T-cell (primary cell): ENCODE measurements at places on chromosomes 1 and 21. TPM values are rescaled to one million over a fixed set of nuclear protein-coding genes. Genes with fewer than 3 reads are reported as not detected.

Gene CACNA1S
- total RNA-seq, result not detected

- no peak for DNase-seq
Observed at GRCh38 chr1:155071701-155072100, 6.9 kb upstream of the EFNA3 start.

DNA sequence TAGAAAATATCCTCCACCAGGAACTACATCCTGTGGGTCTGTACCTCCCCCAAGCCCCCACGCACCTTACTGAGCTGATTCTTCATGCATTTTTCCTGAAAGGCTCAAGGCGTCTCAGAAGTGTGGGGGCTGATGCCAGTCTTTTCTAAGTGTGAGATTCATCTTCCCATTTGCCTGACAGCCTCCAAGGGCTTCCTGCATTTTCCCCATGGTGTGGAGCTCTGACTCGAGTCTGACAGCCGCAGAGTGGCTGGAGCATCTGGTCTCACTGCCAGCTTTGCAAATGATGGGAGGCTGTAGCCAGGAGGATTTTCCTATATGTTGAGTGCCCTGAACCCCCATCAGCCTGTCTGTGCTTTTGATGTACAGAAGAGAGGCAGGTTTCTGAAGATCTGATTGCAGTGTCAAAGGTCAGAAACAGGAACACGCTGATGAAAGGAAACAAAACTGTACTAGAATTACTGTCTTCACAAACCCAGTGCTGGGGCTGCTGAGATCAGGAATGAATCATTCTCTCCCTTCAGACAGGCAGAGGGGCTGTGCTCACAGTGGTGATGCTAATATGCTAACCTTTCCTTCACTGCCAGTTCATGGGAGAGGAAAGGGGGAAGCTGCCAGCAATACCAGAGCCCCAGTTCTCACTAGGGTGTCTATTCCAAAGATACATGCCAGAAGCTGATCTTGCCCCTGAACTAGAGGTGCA, 201.5 kb upstream of the C1orf174 start:
- DNase-seq, result no peak

DNA sequence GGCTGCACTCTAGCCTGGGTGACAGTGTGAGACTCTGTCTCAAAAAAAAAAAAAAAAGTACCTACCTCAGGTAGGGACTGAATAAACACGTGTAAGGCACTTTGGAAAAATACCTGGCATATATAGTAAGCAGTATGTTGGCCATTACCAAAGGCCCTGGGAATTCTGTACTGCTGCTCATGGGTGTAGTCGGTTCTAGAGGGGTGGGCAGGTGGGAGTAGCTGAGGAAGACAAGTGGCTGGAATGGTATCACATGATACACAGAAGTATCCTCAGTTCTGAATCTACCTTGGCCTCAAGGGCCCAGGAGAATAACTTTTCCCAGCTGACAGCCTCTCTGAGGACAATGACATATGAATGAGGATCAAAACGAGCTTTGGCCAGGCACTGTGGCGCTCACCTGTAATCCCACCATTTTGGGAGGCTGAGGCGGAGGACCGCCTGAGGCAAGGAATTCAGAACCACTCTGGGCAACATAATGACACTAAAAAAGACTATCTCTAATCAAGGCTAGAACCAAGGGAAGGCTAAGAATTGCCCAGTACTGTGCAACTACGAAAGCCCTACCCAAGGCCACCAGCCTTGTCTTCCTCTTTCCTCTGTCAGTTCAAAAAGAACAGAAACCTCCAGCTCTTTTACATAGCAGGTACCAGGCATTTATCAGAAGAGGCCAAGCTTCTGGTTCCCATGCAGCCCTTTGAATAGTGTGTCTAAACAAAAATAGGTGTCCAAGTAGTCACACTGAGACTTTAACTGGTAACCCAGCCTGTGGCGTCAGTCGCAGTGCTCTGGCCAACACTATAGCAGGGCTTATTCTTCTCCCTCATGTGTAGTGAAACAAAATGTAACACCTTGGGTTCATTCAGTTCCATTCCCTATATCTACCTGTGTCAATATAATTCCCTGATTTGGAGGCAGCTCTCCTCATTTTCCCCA, 10.2 kb downstream of the MMACHC start:
- DNase-seq, result no peak

Gene OR2T4
- total RNA-seq, result not detected

Gene LYPD8
- not detected for total RNA-seq

DNA sequence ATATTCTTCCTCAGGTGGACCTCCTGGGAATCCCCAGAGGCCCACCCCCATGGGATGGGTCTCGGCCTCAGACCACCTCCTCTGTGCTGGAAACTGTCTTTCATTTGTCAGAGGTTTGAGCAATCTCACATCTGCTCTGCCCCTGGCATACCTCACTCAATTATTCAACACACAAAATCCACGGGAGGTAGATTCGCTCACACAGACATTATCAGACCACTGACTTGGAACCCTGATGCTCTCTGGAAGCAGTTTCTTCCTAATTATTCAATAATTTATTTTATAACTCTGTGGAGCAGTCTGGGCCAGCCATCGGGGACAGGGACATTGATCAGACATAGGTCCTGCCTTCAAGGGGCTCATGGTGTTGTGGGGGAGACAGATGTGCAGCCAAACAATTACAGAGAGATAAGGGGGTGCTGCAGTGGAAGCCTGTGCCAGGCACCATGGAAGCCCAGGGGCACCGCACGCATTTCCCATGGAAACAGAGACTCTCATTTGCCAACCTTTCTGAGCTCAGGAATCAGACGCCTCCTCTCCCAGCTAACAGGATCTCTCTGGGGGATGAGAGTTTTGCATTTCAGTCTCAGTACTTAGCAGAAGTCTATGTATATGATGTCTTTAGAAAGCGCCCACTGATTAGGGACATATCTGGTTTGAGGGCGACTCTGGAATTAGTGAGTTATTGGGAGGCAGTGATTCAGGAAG, 96.5 kb downstream of the HMGB4 start:
- no peak for DNase-seq

- DNase-seq, result no peak
Observed at GRCh38 chr1:107389410-107390396, 248.9 kb downstream of the NTNG1 start.

GRCh38 chr1:23657659-23658275, 33.8 kb upstream of the RPL11 start:
- DNase-seq, result peak; percentile 31

GRCh38 chr1:203628201-203629015, 1.8 kb downstream of the ATP2B4 start:
- no peak for DNase-seq

GRCh38 chr1:39398278-39399021, 93.0 kb upstream of the BMP8A start:
- DNase-seq, result no peak

- DNase-seq, result no peak
Observed at GRCh38 chr1:26626994-26627393, 68.8 kb upstream of the ARID1A start.

GRCh38 chr1:109193653-109194590, 19.8 kb upstream of the SARS1 start:
- no peak for DNase-seq

GRCh38 chr1:151964510-151964909, 29.1 kb downstream of the S100A10 start:
- DNase-seq, result no peak

DNA sequence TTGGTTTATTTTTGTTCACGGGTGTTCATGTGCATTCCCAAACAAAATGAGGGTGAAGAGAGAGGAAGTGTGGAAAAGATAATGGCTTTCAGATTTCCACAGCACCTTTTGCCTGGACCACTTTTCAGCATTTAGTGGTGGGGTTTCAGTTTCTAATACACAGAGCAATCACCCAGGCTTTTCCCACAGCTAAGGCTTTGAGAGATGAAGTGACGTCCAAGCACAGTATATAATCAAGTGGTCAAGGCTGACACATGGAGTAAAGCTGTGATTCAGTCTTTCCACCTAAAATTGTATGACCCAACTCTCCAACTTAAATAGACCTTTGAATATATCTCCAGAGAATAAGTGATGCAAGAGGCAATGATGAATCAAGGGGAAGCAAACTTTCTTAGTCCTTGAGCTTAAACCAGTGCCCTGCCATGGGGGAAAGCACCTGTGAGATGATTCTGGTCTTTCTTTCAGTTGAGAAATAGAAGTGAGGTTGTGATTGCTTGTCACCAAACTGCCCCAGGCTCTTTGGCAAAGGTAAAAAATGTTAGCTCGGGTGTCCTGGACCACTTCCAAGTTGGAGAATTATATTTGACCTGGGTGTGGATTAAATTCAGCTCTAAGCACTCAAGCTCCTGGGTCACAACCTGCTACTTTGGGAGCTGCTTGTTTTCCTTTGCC, 2.4 kb upstream of the PIK3R3 start:
- no peak for DNase-seq

- no peak for DNase-seq
Observed at GRCh38 chr1:10271869-10272268, 61.5 kb downstream of the KIF1B start.

GRCh38 chr1:71587961-71588360, 507.1 kb upstream of the ZRANB2 start:
- DNase-seq, result no peak

Gene TNNT2
- not detected for total RNA-seq

DNA sequence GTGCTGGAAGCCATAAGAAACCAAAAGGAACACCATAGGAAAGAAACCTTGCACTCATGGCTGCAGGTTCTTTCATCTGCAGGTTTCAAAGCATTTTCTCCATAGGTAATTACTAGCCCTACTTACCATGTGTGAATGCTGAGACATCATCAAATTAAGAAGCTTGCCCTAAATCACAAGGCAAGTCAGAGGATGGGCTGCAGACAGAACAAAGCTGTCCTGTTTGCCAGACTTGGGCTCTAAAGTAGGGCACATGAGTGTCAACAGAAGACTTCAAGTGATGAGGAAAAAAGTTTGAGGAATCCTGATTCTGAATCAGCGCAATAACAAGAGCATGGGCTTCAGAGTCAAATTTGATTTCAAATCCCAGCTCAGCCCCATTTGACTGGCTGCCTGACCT, 5.8 kb upstream of the EPS15 start:
- no peak for DNase-seq

DNA sequence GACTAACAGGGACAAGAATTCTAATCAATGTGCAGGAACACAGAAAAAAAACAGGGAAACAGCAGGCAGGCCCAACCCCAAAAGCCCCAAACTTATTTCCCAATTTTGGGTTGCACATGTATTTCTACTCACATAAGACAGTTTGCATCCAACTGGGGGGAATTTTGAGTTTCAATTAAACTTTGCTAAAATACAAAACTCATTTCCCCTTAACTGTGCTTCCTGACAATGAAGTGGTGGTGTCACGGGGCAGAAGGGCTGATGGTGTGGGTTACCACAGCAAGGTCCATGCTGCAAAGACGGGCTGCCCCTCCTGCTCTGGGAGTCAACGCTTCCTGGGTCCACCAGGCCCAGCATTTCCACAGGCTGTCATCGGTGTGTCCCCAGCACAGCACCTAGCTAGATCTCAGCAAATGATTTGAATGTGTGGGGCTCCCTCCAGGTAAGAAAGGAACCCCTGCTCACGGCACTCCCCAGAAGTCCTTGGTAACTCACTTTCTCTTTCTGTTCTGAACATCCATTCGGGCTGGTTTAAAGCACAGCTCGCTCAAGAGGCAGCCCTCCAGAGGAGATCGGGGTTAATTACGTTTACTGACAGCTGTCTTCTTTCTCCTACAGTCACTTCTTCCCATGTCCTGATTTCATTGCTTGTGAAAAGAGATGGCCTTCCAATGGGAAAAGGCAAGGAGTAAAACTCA, 27.4 kb downstream of the HIVEP3 start:
- DNase-seq, result peak; percentile 55

Gene CELSR2
- 4.9 TPM for total RNA-seq

DNA sequence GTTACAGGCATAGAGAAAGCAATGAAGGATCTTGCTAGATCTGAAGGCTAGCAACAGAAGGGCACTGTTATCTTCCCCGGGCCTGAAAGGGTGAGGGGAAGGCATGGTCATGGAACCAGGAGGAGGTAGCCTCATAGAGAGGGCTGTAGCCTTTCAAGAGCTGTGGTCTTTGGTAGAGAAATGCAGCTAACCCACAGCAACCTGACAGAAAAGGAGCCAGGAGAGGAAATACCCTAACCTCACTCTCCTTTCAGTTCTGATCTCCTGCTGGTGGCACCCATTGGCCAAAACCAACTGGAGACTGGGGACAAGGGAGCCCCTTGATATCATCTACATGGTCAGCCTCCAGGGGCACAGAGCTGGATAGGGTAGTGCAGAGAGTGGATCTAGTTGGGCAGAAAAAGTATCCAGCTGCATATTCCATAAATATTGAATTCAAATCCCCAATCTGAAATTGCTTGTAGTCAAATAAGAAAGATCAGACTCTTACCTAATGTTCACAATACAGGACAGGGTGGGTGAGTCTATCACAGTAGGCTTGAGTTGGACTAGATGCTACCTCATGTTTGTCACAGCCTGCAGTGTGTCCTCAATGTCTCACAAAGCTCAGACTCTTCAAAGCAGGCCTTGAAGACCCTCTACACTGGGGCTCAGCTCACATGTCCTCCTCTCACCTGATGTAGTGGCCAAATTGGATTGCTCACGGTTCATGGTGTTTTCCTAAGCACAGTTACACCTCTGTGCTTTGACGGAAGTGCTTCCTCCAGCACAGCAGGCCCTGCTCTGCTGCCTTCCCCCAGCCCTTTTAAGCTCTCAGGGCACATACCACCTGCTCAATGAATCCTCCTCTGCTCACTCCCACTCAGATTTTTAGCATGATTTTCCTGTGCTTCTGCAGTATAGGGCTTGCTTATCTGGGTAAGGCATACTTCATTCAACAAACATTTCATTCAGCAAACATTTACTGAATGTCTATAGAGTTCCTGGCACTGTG, 74.1 kb upstream of the JUN start:
- peak; percentile 17 for DNase-seq

DNA sequence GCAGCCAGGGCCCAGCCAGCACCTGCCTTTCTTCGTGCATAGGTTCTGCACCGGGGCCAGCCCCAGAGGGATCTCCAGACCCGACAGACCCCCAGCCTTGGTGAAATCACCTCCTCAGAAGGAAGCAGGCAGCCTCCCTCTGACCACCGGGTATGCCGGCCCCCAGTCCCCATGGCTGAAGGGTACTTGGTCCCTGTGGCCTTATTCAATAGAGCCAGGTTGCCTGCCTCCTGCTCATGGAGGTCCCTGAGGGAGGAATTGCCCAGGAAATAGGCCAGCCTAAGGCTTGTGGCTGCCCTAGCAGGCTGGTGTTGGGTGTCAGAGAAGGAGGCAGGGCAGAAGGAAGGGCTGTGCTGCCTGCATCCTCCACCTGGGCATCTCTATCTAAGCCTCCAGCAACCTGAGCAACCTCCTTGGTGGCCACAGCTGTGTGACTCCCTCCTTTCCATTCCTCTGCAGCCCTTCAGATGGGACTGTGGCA, 338.2 kb upstream of the VAMP3 start:
- DNase-seq, result no peak

- peak; percentile 17 for DNase-seq
Observed at GRCh38 chr1:77533660-77534305, 148.7 kb downstream of the ZZZ3 start.

GRCh38 chr1:198876371-198876871, 237.6 kb downstream of the PTPRC start:
- DNase-seq, result no peak

Gene HPDL
- total RNA-seq, result 0.68 TPM

Gene LRRIQ3
- 0.98 TPM for total RNA-seq

- no peak for DNase-seq
Observed at GRCh38 chr1:111480674-111481073, 6.9 kb downstream of the C1orf162 start.

- DNase-seq, result no peak
Observed at GRCh38 chr1:65440322-65440900, 19.9 kb downstream of the LEPR start.

GRCh38 chr1:43439781-43440180, 13.9 kb downstream of the HYI start:
- DNase-seq, result no peak

Gene TMEM52
- 0.93 TPM for total RNA-seq
